Right ventricle myocardium superior (tissue), 1 donor: ENCODE measurements at places on chromosomes 4 and X. TPM values are rescaled to one million over a fixed set of nuclear protein-coding genes. Genes with fewer than 3 reads are reported as not detected.

DNA sequence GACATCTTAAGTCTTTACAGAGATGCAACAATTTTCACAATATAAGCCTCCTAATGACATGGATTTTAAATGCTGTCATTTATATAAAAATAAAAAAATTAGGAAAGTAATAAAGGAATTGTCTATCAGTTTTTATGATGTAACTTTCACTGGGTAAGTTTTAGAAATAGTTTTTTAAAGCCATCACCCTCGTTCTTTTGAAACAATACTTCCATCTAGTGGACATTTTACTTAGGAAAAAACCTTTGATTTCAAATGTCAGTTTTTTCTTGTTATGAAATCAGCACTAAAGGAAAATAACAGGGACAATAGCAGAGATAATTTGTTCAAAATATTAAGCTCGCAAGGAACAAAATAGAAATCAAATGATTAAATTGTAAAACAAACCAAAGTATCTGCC lies 24.3 kb upstream of the NDNF start:
- no peak for DNase-seq

DNA sequence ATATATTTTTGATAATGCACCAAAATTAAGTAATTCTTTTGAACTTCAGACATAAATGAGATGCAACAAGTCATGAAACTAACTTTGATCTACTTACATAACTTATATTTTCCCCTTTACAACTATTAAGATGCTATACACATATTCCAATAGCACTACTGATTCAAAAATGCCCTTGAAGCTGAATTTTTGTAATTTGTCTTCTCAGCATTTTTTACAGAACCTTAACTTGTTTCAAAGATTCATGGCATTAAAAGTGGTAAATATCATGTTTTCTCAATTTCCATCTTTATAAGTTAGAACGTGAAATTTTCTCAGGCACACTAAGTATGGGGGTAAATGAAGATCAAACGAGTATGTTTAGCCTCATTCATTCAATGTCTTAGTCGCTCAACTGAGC lies 460.0 kb upstream of the FAM241A start:
- DNase-seq, result no peak

DNA sequence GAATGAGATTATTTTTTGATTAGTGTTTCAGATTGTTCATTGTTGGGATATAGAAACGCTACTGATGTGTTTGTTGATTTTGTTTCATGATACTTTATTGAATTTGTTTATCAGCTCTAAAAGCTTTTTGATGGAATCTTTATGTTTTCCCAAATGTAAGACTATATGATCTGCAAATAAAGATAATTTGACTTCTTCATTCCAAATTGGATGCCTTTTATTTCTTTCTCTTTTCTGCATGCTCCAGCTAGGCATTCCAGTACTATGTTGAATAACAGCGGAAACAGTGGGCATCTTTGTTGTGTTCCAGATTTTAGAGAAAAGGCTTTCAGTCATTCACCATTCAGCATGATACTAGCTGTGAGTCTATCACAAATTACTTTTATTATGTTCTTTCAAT lies 21.8 kb downstream of the SPANXN4 start:
- DNase-seq, result no peak

F9 gene
- total RNA-seq, result not detected

DNA sequence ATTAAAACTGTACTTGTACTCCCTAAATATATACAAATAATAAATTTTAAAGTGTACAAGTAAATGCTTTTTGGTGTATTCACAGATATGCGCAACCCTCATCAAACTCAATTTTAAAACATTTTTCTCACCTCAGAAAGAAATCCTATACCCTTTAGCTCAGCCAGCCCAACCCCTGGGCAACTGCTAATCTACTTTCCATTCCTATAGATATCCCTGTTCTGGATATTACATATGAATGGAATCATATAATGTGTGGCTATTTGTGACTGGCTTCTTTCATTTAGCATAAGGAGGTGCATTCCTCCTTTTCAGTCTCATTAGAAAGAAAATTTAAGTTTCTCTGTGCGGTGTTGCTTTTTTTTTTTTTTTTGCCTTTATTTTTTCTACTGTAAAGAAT lies 39.4 kb downstream of the INTU start:
- DNase-seq, result no peak

- no peak for DNase-seq
These were observed 10.7 kb upstream of the HCCS start for GRCh38 chrX:11100281-11101035.

PTTG2 gene
- 0.67 TPM for total RNA-seq

AREG gene
- 0.75 TPM for total RNA-seq

- DNase-seq, result no peak
These were observed 34.8 kb upstream of the EXOC1L start for GRCh38 chr4:55784747-55785146.

DNA sequence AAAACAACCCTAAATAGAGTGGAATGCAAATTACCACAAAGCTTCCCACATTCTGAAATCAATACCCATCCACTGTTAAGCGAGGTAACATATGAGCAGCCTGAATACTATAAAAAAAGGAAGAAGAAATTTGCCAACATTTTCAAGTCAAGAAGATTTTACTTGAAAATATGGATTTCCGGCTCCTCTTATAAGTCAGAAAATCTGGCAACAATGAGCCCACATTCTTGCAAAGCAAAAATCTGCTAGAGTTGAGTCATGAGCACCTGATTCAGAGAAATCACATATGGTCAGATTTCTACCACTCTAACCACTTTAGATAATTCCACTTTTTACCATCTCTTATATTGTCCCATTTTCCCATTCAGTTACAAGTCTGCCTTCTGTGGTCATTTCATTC lies 395.7 kb downstream of the DTHD1 start:
- no peak for DNase-seq

DNA sequence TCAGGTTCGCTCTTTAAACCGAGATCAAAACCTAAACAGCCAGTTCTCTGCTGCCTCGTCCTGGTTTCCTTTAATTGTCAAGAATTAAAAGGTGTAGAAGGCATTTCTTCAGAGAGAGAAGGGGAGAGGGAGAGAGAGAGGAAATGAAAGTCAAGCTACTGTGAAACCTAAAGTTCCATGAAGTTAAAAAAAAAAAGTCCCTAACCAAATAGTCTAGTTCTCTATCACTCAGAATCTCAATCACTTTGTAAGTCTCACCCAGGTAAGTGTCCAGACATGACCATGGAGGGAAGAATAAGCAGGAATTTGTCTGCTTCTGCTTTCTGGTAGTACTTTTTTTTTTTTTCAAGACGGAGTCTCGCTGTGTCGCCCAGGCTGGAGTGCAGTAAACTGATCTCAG lies 18.8 kb upstream of the SMIM14 start:
- DNase-seq, result no peak

- no peak for DNase-seq
These were observed 148.6 kb downstream of the STK32B start for GRCh38 chr4:5199912-5200311.

DNA sequence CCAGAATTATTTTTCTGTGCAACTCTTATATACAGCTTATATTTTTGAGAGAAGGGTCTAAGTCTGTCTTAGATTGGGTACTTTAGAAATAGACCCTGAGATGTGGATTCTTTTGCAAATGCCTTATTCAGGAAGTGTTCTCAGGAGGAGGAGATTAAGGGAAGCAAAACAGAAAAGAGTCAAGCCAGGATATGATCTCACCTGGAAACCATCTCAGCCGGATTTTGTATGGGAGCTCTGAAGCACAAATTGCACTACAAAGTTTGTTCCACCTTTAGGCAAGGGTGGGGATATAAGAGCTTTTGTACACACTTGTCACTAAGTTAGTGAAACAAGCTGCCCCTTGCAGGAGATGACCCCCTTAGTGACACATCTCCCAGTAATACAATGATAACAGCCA lies 121.2 kb upstream of the GRPR start:
- no peak for DNase-seq
